GM12865 (cell line): ENCODE measurements at places on chromosomes 13 and 19.
A peak's percentile ranks its signal among the peaks of the same experiment; 100 is the strongest.

DNA sequence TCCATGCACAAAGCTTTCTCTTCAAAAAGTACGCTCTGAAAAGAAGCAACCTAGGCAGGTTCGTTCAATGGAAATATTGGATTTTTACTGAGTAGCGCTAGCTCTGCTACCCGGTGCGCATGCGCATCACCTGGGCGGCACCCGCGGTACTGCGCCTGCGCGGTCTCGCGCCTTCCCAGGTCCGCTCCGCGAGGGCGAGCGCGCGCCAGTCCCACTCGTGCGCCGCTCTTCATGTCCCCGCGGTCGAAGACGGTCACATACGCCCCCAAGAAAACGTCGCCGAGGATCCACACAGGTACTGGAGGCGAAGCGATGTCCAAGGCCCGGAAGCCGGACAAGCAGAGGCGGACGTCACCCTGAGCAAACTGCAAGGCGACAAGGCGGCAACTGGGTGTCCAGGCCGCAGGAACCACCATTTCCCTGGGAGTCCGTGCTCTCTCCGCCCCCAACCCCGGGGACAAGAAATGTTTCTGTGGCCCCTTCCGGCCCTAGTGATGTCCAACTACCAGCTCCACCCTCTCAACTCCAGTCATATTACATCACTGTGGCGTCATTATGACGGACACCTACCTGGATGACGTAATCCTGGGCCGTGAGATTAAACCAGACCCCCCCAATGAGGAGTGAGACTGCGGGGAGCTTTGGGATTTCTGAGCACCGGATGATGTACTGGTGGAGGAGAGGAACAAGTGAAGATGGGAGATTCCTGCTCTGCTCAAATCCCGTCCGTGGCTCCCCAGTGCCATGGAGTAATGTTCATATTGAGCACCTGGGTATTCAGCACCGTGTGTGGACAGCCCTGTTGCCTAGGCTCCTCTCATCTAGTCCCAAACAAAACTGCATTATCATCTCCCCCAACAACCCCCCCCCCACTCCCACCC lies 4.8 kb upstream of the KCNC3 start:
- DNase-seq = peak; percentile 87

DNA sequence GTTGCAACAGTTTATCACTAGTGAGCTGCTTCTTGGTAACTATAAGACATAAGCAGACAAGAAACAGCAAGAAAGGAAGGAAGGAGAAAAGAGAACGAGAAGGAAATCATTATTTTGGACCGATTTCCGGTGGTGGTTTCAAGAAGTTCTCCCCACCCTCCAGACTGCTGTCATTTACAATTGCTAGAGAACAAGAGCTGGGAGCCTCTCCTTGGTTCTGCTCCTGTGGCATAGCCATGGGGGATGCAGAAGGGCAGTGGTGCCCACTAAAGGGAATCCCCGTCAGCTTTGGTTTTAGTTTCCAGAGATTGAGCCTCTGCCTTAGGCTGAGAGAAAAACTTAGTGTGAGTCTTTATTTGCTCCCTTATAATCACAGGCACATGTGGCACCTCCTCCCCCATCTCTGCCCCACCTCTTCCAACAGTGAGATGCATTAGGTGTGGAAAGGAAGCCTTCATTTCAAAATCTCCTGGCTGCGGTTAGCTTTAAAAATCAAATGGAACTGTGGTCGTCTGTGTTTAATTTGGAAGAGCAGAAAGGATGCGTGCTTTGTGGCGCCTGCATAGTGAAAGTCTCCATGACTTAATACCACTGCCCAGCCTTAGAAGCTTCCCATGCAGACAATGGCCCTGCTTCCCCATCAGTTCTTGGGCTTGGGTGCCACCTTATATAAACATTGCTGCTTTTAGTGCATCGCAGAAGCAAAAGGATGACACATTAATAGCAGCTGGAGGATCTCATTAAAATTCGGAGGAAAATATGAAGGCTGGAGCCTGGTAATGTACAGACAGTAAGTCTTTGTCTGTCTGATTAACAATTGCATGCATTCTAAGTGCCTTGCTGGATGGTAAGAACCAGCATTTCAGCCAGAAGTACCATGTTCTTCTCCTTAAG lies 25.0 kb downstream of the LRCH1 start:
- DNase-seq = no peak

DNA sequence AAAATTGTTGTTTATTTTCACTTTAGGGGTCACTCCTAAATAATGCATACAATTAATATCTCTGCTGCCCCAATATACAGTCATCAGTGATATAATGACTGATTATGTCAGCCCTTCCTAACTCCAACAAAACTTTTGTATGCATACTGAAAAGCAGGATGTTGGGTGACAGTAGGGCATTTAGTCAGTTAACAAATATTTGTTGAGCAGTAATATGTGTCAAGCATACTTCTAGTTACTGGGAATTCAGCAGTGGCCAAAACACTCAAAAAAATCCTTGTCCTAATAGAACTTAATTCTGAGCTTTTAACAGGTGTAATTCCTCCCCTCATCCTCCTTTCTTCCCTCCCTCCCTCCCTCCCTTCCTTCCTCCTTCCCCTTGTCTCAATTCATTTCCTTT lies 560.7 kb upstream of the KLHL1 start:
- no peak for DNase-seq

- peak; percentile 6 for DNase-seq
These were observed 855.9 kb upstream of the KLHL1 start for GRCh38 chr13:70964124-70964523.

DNA sequence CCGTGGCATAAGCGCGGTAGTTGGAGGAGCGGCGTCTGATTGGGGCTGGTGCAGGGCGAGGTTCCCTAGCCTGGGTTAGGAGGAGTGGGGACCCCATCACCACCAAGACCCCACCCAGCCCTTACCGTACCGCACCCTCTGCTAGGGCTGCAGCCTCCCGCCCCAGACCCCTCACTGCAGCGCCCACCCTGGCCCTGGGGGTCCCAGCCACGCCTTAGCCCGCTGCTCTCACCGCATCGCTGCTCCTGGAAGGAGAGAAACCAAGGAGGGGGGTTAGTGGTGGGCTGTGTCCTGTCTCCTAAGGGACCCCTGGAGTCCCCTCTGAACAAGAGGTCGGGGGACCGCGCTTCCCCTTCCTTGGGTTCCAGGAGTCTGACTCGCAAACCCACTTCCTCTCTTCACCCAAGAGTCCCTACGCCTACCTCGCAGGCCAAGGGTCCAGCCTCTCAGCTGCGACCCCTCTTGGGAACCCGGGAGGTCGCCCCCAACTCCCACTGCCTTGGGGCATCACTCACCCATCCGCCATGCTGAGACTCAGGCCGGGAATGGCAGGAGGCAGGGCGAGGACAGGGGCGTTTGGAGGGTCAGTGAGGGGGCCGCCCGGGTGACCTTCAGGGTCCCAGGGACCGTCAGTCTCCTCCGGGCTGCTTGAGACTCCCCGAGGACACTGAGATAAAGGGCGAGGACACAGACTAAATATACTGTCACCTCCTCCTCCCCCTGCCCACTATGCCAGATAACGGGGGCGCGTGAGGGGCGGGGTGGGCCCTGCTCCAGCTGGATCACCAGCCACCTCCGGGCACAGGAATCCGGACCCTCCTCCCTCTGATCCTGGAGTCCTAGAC lies at the start of gene TNNI3:
TNNI3 (minus strand) TSS at position 669 of the 845 bp plus-strand sequence; CDS start at position 526, 143 bp downstream.
- no peak for DNase-seq
